ENCODE measurements at places on chromosomes 1 and 21.

DNA sequence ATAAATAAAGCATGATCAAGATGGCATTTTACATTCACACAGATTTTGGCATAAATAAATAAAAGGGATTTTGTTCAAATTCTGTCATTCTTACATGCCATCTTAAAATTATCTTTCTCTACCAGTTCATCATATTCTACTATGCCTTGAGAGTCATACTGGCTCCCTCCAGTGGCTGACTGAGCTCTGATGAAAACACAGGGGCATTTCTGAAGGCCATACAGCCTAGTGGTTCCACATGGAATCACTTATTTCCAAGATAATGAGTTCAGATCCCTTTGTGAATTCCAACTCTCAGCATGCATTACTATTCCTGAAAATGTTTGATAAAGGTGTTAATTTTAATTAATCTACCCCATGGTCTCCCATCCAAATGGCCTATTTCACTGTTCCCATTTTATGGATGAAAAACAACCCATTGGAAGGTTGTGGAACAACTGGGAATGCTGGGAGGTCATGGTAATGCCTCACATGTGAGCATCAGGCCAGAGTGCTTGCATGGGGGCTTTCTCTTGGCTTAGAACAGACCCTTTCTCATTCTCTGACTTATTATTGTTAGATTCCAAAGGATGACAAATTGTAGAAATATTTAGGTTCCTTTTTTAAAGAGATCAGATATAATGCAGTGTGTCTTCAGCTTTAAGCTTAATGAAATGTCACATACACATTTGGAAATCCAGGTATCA, 622.4 kb upstream of the PKN2 start:
- peak; percentile 42 for DNase-seq

DNA sequence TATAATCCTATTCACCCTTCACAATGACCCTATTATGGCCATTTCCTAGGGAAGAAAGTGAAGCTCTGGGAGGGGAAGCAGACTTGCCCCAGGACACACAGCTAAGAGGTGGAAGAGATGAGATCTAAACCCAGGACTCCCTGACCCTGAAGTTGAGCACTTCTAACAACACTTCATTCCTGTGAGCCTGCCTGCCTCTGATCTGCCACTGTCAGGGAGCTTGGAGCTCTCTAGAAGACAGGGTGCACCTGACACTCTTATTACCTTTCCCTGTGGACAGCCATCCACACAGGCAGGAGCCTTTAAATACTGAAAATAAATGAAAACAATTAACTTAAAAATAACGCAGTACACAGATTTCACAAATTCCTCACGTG, 599 bp downstream of the MKNK1 start:
- DNase-seq = no peak

DNA sequence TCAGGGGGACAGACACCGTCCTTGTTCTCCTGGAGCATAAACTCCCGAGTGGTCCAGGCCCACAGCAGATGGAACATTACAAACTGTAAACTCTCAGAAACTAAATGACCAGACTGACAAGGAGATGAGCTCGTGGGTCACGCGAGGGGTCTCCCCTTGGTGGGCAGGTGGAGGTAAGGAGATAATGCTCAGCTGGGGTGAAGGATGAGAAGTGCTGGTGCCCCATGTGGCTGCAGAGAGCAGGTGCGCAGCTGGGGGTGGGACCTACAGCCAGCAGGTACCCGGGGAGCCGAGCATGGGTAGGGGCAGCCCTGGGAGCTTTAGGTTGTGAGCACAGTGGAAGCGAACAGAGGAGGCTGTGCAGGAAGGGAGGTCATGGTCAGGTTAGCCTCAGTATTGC, 40.1 kb downstream of the AJAP1 start:
- DNase-seq = no peak

- DNase-seq = no peak
These were observed 102.8 kb upstream of the GREM2 start for GRCh38 chr1:240714568-240715292.

GRCh38 chr1:2046174-2046917, 3.9 kb upstream of the PRKCZ start:
- DNase-seq = no peak

GRCh38 chr1:34781071-34781843, at the start of gene GJB3:
Gene GJB3, plus strand, starts transcription at chr1:34781214. Its CDS starts 3,549 bp downstream, at chr1:34784763.
- DNase-seq = no peak

- DNase-seq = peak; percentile 51
These were observed 25.6 kb downstream of the LDLRAP1 start for GRCh38 chr1:25568834-25569596.

DNA sequence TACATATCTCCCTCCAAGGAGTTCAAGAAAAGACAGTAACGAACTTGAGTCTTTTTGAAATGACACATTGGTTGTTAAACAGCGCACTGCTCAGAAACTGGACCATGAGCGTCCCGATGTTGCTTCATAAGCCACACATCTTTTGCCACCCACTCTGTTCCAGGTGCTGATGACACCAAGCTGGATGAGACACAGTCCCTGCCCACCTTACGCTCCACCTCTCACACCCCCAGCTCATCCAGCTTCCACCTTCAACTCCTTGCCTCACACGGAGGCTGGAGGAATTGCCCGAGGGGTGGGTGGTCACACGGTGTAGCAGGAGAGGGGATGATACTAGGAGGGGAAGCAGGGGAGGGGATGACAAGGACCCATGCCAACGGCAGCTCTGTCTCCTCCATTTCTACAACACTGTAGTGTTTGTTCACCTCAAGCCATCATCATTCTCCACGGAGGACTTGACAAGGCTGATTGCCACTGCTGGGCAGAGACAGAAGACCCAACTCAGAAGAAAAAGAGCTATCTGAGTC, 148.5 kb upstream of the TNR start:
- no peak for DNase-seq

DNA sequence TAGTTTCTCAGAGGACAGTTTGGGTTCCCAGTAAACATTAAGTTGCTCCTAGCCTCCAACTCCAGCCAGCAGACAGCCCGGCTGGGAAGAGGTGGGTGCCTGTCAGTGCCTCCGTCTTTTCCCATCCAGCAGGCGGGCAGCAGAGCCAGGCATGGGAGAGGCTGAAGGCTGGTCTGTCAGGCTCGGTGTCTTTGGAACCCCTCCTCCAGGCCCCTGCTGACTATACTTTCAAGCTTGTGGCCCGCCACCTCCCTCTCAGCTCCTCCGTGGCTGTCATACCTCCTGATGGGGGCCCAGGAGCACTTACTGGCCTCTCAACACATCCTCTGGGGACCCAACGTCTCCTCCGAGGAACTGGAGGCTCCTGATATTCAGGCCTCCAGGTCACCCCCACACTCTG, 140.9 kb downstream of the ACTL8 start:
- DNase-seq = no peak

DNA sequence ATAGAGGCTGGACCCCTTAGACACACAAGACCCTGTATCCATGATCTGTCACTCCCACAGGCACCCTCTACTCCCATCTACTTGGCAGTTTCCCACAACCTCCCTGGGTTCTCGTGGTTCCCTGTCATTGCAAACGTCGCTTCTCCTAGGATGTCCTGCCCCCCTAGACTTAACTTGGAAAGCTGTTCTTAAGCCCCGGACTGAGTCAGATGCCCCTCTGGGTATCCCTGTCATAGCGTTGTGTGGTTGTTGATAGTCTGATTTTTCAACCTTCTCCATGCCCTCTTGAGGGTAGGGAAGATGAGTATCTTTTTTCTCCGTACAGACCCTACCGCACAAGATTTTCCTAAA, 11.8 kb downstream of the RCC1 start:
- no peak for DNase-seq

GRCh38 chr1:101130673-101131072, 105.1 kb upstream of the DPH5 start:
- DNase-seq = no peak

DNA sequence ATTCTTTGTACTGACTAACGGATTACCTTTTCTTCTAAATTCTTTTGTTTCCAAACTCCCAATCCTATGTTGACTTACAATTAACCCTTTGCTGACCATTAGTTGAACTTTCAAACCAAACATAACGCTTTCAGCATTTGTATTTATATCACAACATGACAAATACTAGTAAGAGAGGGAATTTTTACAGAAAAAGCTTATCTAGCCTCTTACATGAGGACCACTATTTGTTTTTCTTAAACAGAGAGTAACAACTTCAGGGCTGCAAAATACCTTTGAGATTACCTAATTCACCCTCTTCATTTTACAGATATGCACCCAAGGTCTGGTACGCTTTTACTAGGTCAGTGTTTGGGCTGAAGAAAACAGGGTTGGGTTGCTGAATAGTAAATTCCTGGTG, 45.0 kb upstream of the CXADR start:
- no peak for DNase-seq

GRCh38 chr21:32380940-32381339, 11.9 kb downstream of the URB1 start:
- no peak for DNase-seq

DNA sequence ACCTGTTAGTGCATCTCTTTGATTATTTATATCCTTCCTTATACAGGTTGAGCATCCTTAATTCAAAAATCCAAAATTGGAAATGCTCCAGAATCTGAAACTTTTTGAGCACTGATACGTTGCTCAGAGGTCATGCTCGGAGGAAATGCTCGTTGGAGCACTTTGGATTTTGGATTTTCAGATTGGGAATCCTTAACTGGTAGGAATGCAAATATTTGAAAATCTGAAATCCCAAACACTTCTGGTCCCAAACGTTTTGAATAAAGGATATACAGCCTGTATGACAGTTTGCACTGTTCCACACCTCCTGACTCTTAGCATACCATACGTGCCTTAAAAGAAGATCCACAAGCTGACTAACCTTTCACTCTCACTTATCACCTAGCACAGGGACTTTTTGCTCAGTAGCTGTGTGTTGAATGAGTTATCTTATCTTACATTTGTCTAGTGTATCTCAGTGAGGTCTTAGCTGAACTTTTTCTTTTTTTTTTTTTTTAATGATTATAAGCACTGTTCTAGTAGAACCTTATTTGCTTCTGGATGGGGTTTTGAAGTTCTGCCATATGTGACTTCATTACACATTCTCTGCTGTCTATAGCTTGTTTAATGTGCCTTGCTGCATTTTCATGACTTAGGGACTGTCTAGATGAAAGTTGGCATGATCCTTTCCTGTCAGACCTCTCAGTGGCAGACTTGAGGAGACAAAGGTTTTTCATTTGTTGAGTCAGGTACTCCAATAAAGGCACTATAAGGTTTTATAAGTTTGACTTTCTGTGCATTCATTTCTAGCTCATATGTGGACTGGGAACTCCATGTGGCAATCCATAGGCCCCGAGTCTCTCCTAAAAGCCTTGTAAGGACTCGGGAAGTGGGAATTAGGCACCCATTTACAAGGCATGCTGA, 21.6 kb downstream of the PTGFRN start:
- no peak for DNase-seq
